ENCODE measurements at places on chromosomes 5 and 9. TPM values are rescaled to one million over a fixed set of nuclear protein-coding genes. Genes with fewer than 3 reads are reported as not detected.

DNA sequence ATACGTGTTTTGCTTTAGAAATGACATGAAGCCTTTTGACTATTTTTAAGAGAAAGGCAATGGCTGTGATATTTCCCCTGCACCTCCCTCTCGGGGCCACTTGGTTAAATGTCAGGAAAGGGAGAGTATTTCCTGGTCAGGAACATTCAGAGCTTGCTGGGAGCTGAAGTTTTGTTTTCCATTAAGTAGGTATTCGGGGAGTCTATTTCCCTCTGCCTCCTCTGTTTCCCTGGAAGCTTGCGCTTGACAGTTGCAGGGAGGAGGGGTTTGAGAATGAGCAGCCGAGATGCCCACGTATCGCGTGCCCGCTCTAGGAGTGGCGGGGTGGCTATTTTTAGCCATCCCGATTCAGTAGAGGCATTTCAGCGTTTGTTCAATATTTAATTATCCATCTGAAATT, 6.7 kb downstream of the DAB2IP start:
- H3K27ac ChIP-seq = peak overlapping the region; percentile 67
- no peaks in the 10 kb centered on the region for H3K27me3 ChIP-seq
- peak; percentile 56 for DNase-seq
- H3K4me1 ChIP-seq = peaks cover 67% of the 10 kb centered on the region
- H3K36me3 ChIP-seq = no peaks in the 10 kb centered on the region

- H3K4me1 ChIP-seq = no peaks in the 10 kb centered on the region
- DNase-seq = no peak
- H3K36me3 ChIP-seq = no peaks in the 10 kb centered on the region
- no peak overlapping the region for H3K4me3 ChIP-seq
- peaks cover 2% of the 10 kb centered on the region for H3K27me3 ChIP-seq
These were observed 31.0 kb upstream of the PHF24 start for GRCh38 chr9:34927061-34927460.

DNA sequence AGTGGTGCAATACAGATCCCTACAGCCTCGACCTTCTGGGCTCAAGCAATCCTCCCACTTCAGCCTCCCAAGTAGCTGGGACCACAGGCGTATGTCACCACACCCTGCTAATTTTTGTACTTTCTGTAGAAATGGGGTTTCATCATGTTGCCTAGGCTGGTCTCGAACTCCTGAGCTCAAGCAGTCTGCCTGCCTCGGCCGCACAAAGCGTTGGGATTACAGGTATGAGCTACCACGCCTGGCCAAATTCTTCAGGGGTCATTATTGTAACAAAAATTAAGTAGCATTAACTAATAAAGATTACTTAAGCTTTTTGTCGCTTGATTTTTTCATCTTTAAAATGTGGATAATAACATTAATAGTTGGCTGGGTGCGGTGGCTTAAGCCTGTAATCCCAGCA, 195.3 kb upstream of the IER5L start:
- no peaks in the 10 kb centered on the region for H3K36me3 ChIP-seq
- DNase-seq = no peak
- no peak overlapping the region for H3K4me3 ChIP-seq
- no peaks in the 10 kb centered on the region for H3K4me1 ChIP-seq

GRCh38 chr5:102763734-102764133, 8.6 kb downstream of the PAM start:
- no peaks in the 10 kb centered on the region for H3K27me3 ChIP-seq
- DNase-seq = no peak
- peaks cover 66% of the 10 kb centered on the region for H3K4me1 ChIP-seq
- H3K36me3 ChIP-seq = no peaks in the 10 kb centered on the region

GRCh38 chr9:19151425-19152159, 24.3 kb upstream of the PLIN2 start:
- no peaks in the 10 kb centered on the region for H3K36me3 ChIP-seq
- H3K27ac ChIP-seq = no peak overlapping the region
- no peaks in the 10 kb centered on the region for H3K27me3 ChIP-seq

- H3K4me3 ChIP-seq = no peak overlapping the region
- H3K27me3 ChIP-seq = no peaks in the 10 kb centered on the region
- DNase-seq = no peak
- no peaks in the 10 kb centered on the region for H3K4me1 ChIP-seq
- H3K27ac ChIP-seq = no peak overlapping the region
These were observed 271.3 kb upstream of the DMRT1 start for GRCh38 chr9:570187-570586.

- H3K27me3 ChIP-seq = no peaks in the 10 kb centered on the region
- no peak overlapping the region for H3K27ac ChIP-seq
- no peak for DNase-seq
- H3K4me3 ChIP-seq = no peak overlapping the region
- H3K4me1 ChIP-seq = no peaks in the 10 kb centered on the region
- no peaks in the 10 kb centered on the region for H3K36me3 ChIP-seq
These were observed 30.6 kb upstream of the IL7R start for GRCh38 chr5:35826056-35826455.

The PCDHA1 gene
- not detected for total RNA-seq

The FAT2 gene
- not detected for total RNA-seq

The PPP3R2 gene
- not detected for total RNA-seq

The KIAA1958 gene
- total RNA-seq = 2.7 TPM

The ZNF474 gene
- total RNA-seq = 0.18 TPM

The HTR1A gene
- not detected for total RNA-seq

The MRNIP gene
- total RNA-seq = 7.9 TPM
